Lung microvascular endothelial cell (primary cell): ENCODE measurements at places on chromosomes 6 and 20.

DNA sequence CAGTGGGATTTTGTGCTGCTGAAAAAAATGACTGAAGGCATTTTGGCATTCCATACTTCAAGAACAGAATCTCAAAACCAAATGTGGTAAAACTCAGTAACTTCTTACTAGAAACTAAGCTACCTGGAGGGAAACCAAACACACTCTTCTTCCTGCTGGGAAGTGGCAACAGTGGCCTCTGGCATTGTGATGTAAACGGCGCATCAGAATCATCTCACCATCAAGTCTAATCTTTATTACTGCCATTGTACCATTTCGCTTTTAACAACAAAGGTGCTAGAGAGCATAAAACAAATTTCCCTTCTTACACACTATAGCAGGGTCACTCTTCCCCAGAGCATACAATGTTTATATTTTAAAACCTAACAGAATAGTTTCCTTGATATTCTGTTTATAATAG, 101.6 kb upstream of the CEP162 start:
- DNase-seq, result no peak

- DNase-seq, result no peak
These were observed 11.3 kb downstream of the MBOAT1 start for GRCh38 chr6:20200761-20201630.

- DNase-seq, result no peak
These were observed 106.5 kb downstream of the ARID1B start for GRCh38 chr6:156883497-156884252.

- no peak for DNase-seq
These were observed 75.0 kb downstream of the CEP57L1 start for GRCh38 chr6:109170333-109170732.

DNA sequence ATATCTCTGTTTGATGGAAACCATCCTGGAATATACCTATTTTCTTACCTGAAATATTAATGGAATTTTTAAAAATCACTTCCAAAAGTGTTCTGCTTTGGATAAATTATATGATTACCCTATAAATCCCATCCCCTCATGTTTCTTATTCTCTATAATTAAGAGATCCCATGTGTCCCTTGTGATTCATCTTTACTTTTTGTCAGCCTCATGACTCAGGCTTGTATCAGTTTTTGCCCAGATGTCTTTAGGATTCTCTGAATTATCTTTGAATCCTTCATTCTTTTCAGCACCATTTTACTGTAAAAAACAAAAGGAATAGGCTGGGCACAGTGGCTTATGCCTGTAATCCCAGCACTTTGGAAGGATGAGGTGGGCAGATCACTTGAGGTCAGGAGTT, 804.5 kb upstream of the CITED2 start:
- no peak for DNase-seq

- DNase-seq, result no peak
These were observed 59.3 kb downstream of the KIF6 start for GRCh38 chr6:39665861-39666260.

- DNase-seq, result no peak
These were observed 26.4 kb upstream of the PTGIS start for GRCh38 chr20:49594143-49594930.

DNA sequence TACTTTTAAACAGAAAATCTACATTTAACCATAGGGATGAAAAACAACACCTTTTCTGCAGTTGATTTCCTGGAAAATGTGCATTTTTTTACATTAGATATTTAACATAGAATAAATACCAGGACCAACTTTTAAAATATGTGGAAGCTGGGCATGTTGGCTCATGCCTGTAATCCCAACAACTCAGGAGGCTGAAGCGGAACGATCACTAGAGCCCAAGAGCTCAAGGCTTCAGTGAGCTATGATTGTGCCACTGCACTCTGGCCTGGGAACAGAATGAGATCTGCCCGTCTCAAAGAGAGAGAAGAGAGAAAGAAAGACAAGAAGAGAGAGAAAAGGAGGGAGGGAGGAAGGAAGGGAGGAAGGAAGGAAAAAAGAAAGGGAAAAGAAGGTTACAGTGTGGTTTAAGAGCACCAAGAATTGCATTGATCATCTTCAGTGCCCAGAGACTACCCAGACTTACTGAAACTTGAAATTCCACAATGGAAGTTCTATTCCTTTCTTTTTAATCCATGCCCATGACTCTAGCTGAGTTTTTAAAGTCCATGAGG, 189.4 kb upstream of the ARID1B start:
- DNase-seq, result no peak

DNA sequence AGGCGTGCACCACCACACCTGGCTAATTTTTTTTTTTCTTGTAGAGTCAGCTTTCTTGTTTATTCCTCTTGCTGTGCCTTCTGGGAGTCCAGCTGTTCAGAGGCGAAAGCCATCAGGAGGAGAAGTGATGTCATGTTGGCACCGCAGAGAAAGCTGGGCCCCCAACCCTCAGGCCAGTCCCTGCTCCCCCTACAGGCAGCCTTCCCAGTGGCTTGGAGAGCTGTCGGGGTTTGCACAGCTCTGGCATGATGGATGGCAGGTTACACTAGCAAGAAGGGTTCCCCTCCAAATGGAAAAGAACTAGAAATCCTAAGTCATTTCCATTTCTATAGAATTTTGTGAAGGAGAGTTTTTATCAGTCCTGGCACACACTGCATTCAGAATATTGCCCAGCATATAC, 72.6 kb downstream of the C6orf52 start:
- no peak for DNase-seq
